Frontal cortex (tissue), 4 donors: ENCODE measurements at places on chromosomes 1 and 21.

DNA sequence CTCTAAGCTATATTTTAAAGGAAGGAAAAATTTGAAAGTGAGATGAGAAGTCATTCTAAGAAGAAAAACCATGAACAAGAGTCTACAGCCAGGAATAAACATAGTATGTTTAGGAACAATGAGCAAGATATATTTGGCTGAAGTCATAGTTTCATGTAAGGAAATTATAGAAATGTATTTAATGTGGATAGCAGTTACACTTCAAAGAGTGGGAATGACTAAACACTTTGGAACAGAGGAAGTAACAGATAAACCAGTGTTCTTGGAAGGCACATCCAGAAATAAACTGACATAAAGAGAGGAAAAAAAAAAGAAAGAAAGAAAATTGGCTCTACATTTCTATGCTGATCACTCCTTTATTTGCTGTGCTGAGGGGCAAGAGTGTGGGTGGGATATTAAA, 18.0 kb downstream of the C8A start:
- peak; percentile 5 for DNase-seq

- no peak for DNase-seq
These were observed 1146.7 kb upstream of the PRMT6 start for GRCh38 chr1:105909811-105910210.

- DNase-seq, result no peak
These were observed 36.7 kb downstream of the FAM163A start for GRCh38 chr1:179779645-179780272.

DNA sequence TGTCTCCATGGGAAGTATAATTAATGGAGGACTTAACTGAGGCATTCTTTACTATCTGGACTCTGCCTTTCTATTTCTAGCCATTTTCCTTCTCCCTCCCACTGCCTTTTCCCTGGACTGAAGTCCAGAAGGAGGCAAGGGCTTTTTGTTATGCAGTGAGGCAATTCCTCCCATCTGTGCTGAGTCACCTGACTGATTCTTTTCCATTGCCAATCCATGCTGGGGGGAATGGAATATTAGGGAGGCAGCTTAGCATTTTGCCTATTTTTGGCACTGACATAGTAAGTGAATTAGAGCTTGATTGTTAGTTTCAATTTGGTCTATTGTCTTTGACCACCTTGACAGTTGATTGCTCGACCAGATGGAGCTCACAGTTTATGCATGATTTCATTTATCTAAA, 1000.6 kb upstream of the PRMT6 start:
- DNase-seq, result no peak

- no peak for DNase-seq
These were observed 13.5 kb downstream of the TNFRSF1B start for GRCh38 chr1:12180315-12180714.

DNA sequence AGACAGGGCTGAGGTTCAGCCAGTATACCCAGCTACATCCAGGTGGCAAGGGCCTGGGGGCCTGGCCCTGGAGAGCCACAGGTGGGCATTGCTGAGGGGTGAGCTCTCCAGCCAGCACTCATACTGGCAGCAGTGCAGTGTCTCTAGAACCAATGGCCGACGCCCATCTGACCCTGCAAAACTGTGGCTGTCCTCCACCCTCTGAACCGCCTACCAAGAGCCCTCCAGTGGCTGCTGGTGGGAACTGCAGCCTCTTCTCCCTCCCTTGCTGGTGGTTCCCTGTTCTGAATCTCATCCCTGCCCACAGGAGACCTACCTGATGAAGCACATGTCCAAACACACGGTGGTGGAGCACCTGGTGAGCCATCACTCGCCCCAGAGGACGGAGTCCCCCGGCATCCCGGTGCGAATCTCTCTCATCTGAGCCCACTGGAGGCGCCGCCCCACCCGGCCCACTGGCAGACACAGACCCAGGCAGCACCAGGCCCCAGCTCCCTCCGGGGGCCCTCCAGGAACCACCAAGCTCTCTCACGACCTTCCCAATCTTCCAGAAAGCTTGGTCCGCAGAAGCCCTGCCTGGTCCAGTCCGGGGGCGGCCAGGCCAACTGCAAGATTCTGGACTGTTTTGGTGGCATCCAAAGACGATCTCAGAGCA, 22.1 kb downstream of the A3GALT2 start:
- no peak for DNase-seq

GRCh38 chr1:61301824-61302657, 219.7 kb downstream of the NFIA start:
- DNase-seq, result no peak

- DNase-seq, result no peak
These were observed 65.8 kb downstream of the MEGF6 start for GRCh38 chr1:3545363-3546047.

DNA sequence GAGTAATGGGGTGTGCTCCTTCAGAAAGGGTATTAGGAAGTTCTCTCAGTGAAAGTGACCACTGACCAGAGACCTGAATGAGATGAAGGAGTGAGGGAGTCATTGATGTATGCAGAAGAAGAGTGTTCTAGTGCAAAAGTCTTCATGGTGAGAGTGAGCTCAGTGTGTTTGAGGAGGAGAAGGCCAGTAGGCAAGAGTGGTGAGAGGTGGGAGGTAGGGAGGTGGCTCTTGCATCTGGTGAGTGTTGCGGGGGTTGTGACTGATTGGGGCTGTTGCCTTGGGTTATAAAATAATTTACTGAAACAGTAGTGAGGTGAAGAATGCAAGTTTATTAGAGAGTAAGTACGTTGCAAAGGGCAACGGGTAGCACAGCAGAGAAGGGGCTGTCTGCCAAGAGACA, 26.2 kb downstream of the FMN2 start:
- DNase-seq, result no peak

DNA sequence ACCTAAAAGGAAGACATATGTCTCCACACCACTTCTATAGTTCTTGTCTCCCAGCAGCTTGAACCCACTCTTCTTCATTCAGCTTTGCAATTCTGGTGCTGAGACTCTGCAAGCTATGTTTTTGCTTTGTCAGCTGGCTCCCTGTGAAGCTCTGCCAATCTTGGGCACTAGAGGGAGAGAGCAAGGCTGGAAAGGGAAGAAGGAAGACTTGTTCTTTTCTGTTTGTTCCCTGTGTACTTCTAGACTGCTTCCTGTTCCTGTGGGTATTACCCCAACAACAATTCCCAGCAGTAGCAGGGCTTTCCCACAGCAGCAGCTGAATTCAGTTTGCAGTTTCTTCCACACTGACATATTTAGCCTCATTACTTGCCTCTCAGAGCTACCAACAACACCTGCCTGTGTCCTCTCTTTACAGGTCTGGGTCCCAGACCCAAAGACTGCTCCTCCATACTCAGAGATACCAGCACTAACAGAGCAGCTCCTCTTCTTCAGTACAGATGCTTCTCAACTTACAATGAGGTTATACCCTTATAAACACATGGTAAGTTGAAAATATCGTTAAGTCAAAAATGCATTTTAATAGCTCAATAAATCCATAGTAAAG, 275.2 kb upstream of the NEGR1 start:
- DNase-seq, result no peak

GRCh38 chr1:159705251-159705903, 9.0 kb downstream of the CRP start:
- peak; percentile 6 for DNase-seq

GRCh38 chr21:15692711-15693110, 37.1 kb upstream of the USP25 start:
- no peak for DNase-seq

DNA sequence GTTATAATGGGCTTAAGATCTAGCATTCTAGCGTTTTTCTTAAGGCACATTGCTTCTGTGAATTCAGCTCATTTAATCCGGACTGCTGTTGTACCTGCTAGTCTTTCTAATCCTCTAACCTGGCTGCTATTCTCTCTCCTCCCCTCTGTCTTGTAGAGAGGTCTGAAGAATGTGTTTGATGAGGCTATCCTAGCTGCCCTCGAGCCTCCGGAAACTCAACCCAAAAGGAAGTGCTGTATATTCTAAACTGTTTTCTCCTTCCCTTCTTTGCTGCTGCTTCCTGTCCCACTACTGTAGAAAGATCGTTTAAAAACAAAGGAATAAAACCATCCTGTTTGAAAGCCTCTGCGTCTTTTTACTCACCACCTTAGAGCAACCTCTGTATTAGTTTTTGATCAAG, 37.3 kb downstream of the CDC42 start:
- no peak for DNase-seq

- no peak for DNase-seq
These were observed 19.3 kb downstream of the MIIP start for GRCh38 chr1:12038356-12039163.

GRCh38 chr1:247358920-247359319, 27.3 kb upstream of the ZNF496 start:
- no peak for DNase-seq

DNA sequence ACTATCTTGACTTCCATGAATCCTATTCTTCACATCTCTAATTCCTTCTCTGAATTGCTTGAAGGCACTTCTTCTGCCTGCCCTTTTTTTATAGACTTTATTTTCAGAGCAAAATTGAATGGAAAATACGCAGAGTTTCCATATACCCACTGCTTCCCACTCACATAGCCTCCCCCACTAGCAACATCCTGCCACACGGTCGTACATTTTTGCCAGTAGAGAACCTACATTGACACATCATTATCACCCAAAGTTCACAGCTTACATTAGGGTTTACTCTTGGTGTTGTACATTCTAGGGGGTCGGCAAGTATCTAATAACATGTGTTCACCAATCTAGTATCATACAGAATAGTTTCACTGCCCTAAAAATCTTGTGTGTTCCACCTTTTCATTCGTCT, 12.3 kb downstream of the EEIG2 start:
- DNase-seq, result no peak

DNA sequence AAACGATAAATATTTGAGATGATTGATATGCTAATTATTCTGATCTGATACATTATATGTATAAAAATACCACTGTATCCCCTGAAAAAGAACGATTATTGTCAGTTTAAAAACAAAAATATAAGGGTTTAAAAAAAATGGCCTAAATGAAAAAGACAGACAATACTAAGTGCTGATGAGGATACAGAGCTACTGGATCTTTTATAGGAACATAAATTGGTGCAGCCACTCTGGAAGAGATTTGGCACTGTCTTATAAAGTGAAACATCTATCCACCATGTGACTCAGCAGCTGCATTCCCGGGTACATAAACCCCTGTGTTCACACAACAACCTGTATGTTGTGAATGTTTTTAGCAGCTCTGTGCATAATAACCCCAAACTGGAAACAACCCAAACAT, 44.2 kb downstream of the KAZN start:
- no peak for DNase-seq

DNA sequence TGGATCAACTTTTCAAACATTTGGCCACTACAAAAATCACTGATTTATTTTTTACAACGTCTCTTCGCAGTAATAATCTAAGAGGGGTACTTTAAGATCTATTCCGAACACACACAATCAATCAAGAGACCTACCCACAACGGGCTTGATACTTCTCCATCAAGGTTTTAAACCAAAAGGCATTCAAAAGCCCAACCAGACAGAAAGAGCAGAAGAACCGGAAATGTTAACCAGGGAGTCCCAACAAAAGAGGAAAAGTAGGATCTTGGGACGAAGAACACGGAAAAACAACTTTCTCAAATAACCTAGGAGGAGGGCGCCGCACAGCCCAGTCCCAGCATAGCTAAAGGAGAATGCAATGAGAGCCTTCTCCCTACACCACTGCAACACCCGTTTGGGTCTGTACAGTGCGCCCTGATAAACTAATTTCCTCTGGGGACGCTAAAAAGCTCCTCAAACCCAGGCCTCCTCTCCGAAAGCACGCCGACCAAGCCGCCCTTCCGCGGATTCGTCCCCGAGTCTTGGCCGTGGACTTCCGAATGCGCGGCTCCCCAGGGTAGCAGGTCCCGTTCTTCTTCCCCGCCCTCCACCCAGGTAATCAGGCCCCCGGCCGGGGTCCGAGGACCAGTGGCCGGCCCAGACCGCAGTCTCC, 623 bp downstream of the RPL22 start:
- DNase-seq, result no peak

DNA sequence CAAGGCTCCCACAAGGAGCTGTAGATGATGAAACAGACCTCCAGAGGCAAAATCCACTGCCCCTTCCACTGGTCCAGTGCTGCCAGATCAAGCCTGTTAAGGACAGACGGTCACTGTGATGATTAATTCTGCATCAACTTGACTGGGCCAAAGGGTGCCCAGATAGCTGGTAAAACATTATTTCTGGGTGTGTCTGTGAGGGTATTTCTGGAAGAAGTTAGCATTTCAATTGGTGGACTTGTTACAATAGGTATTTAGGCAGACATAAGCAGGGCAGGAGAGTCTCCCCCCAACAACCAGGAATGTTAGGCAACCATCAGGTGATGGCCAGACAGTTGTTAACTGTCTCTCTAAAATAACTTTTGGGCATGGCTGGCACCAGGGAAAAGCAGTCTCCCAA, 40.9 kb upstream of the GALNT2 start:
- DNase-seq, result no peak

DNA sequence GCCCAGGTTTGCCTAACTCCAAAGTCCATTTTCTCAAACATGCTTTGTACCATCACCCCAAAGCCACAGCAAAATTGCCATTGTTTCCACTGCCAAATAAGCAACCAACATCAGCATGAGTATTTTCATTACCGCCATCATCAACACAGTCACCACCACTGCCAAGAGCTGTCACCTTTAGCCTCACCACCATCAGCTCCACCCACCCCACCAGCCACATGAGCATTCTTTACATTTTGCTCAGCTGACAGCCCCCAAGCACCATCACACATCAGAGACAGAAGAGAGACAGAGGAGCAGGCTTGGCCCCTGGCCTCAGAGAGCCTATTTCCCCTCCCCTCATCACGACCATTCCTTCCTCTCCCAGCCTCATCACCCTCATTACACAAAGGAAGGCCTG, 42.7 kb downstream of the TAS1R2 start:
- no peak for DNase-seq

DNA sequence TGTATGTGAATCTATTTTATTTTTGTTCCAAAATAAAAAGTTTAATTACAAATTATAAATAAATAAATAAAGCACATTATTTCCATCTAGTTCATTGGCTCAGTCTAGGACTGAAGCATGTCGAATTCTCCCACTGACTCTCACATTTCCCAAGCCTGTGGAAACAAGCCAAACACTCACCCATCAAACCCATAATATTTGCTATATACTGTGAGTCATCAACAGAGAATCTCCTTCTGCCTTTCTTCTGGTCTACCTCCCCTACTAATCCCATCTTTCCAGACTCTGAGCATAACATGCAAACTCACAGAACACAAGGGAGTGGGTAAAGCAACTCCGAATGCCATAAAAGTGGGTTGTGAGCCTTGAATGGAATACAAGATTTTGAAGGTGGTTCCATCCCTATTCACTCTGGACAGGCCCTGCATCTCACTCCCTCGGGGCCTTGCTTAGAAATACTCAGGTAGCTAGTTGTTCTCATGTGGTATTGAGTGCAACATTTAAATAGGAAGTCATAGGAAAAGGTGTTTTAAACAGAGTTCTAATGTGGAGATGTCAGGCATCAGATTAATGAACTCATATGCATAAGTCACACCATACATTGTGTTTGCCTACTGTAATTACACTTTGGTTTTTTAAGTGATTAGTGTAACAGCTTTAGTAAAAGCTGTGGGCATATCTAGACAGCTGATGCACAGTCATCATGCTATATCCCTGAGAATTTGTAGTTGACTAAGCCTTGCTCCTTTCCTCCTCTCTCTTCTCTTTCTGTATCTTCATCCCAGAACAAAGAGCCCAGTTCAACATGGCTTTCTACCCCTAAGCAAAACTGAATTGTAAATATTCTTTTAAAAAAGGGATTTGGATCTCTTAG, 47.0 kb downstream of the F5 start:
- no peak for DNase-seq
